Activated T-helper 1 cell treated with anti-CD3 and anti-CD28 coated beads, Interleukin-2, amount 50 U/mL, for 16 hours (primary cell): ENCODE measurements at places on chromosomes 16 and 17.

DNA sequence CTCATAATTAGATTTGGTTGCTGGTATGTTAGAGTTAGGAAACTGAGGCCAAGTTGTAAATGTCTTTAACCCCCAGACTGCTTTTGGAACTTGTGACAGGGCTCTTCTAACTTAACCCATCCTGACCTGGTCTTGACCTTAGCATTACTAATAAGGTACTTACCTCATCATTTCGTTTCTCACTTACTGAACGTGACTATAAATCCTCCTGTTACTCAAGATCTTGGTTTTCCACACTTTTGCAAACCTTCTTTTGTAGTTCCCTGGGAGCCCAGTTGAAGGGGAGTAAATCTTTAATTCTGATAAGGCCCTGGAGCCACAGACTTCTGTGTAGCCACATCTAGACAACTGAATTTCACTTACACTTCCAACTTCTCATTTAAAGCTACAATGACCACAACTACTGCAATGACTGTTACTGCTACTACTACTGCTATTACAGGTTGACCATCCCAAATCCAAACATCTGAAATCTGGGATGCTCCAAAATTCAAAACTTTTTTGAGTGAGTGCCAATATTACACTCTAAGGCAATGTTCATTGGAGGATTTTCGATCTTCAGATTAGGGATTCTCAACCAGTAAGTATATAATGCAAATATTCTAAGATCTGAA, 248.8 kb upstream of the TBX2 start:
- no peak for DNase-seq

GRCh38 chr17:55495239-55495638, 16.0 kb downstream of the SMIM36 start:
- DNase-seq, result no peak

DNA sequence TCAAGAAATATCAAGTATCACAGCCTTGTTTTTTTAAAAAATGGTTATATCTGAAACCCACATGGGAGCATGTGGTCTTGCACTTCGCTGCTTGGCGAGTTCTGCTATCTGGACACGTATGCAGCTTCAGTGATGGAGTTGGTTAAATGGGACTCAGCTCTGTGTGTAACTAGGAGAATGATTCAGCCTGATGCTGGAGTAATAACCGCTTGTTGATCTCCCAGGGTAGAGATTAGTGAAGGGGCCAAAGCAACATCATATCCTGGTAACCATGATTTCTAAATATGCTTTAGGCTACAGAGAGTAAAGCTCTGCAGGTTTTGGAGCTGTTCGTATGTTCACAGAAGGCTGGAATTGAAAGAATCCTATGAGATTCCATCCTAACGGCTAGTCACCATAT, 63.2 kb downstream of the IQCK start:
- no peak for DNase-seq

GRCh38 chr16:60510941-60511340, 1525.3 kb downstream of the CDH8 start:
- no peak for DNase-seq

DNA sequence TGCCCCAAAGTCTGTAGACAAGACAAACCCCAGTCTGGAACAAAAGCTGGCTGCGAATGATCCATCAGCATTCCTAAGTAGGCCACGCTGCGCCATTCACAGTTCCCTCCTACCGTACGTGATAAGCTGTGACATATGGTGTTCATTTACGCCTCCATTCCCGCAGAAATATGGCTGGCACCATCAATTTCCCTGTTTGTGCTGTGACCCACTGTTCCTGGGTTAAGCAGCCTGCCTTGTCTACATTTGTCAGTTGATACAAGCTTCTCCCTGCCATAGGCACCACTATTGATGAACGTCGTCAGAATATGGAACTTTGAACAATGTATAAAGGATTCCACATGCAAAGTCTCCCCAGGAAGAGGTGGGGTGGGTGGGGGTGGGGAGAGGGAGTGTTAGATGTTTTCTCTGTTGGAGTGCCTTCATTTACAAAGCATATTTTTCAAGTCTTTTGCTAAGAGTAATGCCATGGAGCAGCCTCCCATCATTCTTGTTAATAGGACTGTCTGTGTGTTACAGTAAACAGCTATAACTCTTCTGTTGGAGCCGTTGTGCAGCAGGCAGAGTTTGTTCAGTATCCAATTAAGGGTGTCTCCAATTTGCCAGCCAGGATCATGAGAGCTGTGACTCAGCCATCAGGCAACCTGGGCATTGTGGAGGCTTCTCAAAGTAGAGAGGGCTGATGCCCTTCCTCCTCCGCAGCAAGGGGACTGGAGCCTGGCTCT, 294.6 kb downstream of the TMEM114 start:
- DNase-seq, result no peak

DNA sequence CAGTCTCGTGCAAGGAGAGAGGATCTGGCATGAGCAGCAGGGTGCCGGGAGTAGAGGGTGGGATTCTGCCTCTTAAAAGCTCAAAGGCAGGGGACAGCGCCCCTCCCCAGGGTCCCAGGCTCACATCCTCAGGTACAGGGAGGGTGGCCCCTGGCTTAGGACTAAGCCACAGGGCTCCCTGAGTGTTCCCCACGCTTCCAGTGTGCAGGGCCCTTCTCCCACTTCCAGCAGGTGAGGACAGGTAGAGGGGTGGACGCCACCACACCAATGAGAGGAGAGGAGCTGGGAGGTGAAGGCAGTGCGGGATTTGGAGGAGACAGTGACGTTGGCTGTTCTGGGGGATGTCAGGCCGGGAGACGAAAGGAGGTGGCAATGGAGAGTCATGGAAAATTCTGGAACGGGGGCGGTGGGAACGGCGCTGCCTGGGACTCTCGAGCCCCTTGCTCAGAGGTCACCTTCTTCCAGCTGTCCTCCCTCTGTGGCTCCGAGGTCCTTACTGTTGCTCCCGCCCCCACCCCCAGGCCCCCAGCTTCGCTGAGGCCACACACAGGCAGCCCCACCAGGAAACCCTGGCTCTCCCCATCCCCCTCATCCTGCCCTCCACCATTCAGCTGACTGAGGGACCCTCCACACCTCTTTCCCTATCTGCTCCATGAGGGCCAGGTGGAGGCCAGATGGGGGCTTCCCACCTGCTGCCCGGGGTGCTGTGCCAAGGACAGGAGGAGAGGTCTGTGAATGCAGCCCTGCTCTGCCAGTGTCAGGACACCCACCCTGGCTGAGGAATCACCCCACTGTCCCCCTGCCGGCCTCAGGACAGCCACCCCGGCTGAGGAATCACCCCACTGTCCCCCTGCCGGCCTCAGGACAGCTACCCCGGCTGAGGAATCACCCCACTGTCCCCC, 57.7 kb upstream of the ACSF3 start:
- DNase-seq, result no peak

GRCh38 chr17:43852571-43852970, 5.6 kb downstream of the CD300LG start:
- no peak for DNase-seq

DNA sequence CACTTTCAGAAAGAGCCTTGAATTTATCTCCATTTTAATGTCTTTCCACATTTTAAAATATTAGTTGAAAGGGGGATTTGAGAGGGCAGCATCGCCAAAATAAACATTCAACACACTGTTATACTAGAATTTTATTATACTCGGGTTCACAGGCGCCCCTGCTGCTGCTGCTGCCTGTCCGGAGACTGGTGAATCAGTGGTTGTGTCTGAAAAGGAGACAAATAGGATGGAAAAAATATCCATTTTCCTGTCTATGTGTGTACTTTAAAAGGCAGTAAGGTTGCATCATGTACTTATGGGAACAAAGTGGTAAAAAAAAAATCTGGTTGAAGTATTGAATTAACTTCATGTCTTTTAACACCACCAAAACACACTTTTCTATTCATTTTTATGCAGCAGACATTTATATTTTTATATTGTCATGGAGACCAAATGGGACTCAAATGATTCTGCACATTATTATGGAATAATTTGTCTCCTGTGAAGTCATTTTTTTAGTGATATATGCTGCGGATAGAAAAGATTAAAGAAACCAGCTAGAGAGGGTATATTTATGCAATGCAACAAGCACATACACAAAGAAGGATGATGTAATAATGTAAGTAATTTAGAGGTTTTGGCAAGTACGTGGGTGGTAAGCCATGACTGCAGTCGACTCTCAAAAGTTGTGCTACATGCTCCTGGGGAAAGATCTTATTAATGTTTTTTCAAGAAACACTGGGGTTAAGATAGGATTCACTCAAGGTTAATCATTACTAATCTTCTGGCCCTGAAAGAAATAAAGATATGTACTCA, 759.0 kb upstream of the SOX9 start:
- DNase-seq, result no peak

DNA sequence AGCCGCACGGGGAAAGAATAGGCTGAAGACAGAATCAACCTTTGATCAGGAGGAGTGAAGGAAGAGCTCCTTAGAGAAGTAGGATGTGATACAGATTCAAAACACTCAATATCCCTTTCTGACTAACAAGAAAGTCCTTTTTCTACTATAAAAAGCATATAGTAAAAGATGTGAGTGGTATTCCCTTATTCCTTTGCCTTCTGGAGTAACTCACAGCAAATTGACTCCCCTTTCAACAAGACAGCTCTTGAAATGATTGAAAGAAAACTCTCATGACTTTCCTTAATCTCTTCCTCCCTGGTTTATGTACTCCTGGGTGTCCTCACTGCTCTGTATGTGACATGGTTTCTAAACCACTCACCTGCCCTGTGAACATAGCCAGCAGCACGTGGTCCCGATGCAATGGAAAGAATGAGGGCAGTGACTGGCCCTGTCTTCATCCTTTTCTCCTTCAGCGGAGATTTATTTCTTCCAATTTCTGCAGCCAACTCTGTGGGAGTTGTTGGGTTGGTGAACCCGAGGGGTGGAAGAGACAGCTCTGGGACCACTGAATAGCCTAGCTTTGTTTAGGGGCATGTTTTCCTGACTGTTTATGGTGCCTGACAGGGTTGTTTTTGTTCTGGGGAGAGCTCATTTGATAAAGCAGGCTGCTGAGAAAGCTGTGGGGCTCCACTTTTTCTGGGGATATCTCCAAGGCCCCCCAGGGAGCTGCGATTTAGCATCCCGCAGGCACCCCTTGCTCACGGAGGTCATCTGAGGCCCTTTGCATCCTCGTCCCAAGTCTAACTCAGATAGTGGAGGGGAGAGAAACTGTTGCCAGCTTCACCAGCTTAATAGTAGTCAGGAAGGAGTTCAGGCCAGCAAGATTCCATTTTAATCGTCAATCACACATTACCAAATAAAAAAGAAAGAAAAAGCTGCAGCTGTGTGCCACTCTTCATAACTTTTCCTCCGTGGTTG, 46.7 kb downstream of the MAP2K6 start:
- no peak for DNase-seq

GRCh38 chr16:1647856-1648255, 30.2 kb upstream of the JPT2 start:
- no peak for DNase-seq

- DNase-seq, result no peak
These were observed 148.2 kb downstream of the IRX5 start for GRCh38 chr16:55078699-55079410.

- no peak for DNase-seq
These were observed 157.0 kb downstream of the CCDC182 start for GRCh38 chr17:57588086-57588485.

DNA sequence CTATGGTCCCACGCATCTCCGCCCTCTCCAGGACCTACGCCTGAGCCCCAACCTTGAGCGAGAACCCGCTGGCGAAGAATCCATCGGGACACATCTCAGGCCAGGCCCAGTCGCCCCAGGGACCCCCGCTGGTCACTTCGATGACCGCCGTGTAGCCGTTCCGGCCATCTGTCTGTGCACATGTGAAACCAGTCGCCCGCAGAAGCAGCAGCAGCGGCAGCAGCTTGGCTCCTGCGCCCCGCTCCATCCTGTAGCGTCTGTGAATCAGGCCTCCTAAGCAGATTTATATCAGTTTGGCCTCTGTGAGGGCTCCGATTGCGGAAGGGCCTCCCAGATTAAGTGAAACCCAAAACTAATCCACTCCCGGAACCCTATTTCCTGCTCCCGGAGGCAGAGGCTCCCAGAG, at the start of gene VMO1:
Gene VMO1, minus strand, starts transcription at position 259 of the 406 bp plus-strand sequence. Its CDS starts 12 bp downstream, at position 247.
- DNase-seq, result no peak

GRCh38 chr17:66960613-66961012, 3.9 kb upstream of the CACNG4 start:
- no peak for DNase-seq
